ENCODE measurements at places on chromosomes 7 and 10. TPM values are rescaled to one million over a fixed set of nuclear protein-coding genes. Genes with fewer than 3 reads are reported as not detected.

ANKRD22 gene
- total RNA-seq: not detected

GCK gene
- total RNA-seq: 1.4 TPM

CALHM3 gene
- not detected for total RNA-seq

OR2A42 gene
- total RNA-seq: not detected

FAM25A gene
- total RNA-seq: not detected

PRLHR gene
- total RNA-seq: not detected

HMX3 gene
- not detected for total RNA-seq

ATOH7 gene
- total RNA-seq: not detected

TACR2 gene
- total RNA-seq: 0.20 TPM

CUBN gene
- 3.4 TPM for total RNA-seq

PLAU gene
- total RNA-seq: 110 TPM

SHH gene
- not detected for total RNA-seq

FAM25C gene
- not detected for total RNA-seq
